ENCODE measurements at places on chromosomes 16 and 17.

DNA sequence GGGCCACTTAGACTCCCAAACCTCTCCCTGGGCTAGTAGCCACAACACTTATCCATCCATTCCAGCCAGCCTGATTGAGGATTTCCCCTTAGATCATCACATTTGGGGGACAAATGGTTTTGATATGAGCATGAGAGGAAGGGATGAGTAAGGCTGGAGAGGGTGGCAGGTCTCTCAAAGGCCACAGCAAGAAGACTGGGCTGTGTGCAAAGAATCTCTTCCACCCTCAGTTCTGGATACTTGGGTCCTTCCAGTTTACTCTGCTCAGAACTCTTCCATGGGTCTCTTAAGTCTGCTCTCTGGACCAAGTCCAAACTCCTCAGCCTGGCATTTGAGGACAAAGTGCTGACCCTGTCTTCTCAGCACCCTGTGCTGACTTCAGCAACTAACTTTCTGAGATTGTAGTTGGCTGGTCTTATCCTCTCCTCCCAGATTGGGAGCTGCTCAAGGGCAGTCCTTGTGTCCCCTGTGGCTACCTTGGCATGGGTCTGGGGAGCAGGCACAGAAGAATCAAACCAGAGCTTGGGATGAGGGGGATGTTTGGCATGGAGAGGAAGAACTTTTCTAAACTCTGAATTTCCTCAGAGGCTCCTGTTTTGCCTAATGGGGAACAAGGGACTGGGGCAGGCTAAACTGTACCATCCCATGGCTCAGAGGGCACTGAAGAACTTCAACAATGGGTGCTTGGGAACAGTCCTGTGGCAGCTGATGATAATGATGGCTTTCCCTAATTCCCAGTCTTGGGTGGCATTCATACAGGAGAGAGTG is 3.1 kb upstream of the NFATC3 start:
- no peak for DNase-seq

DNA sequence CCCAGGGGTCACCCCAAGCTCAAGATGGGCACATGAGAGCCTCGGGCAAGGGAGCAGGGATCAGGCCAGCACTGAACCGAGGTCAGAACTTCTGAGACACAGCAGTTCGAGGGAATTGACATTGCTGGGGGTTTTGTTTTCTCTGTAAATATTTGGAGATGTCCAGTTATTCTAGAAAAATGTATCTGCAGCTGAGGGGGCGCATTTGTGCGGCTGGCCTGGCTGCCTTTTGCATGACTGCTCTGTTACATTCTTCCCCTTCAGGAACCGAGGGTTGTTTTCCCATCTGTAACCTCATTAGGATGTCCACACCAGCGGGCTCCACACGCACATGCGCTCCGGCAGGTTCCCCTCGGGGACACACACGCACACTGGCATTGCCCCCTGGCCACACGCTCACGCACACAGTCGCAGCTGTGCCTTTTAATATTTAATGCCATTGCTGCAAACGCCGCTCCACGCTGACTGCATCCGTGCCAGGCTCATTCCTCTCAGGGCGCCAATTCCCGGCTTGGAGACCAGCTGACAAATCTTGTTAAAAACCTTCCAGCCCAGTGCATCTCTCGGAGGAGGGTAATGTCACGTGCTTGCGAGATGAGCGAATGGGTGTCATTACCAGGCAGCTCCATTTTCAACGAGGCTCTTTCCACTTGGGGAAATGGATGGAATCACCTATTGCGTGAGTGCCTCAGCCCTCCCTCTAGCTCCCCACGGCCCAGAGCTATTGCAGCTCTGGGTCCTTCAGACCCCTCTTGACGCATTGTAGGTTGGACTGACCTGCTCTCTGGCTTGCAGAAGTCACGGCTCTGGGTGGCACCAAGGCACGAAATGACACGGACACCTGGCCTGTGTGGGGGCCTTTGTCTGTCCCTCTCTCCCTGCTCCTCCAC is 13.1 kb downstream of the CCR7 start:
- peak; percentile 17 for DNase-seq

- DNase-seq, result no peak
Observed at GRCh38 chr17:41904242-41904841, 14.4 kb downstream of the ACLY start.

DNA sequence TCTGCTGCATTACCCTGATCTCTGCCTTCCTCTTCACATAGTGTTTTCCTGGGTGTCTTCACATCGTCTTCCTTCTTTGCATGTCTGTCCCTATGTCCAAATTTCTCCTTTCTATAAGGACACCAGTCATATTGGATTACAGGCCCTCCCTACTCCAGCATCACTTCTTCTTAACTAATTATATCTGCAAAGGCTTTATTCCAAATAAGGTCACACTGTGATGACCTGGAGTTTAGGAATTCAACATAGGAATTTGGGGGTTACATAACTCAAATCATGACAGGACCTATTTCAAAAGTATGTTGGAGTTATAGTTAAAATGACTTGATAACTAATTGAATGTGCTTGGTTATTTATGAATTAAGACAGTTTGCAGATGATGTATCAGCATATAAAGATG is 490.5 kb upstream of the ERCC4 start:
- no peak for DNase-seq

GRCh38 chr17:42286411-42287221 is 1.7 kb upstream of the STAT5A start:
- DNase-seq, result no peak

- no peak for DNase-seq
Observed at GRCh38 chr17:62739645-62740388, 68.3 kb downstream of the MARCHF10 start.

GRCh38 chr17:44776628-44777393 is 18.0 kb downstream of the ADAM11 start:
- DNase-seq, result no peak

GRCh38 chr17:76736349-76737081 is 616 bp downstream of the SRSF2 start:
- DNase-seq, result peak; percentile 72

GRCh38 chr17:1714980-1715802 is 5.0 kb upstream of the TLCD2 start:
- DNase-seq, result peak; percentile 50

DNA sequence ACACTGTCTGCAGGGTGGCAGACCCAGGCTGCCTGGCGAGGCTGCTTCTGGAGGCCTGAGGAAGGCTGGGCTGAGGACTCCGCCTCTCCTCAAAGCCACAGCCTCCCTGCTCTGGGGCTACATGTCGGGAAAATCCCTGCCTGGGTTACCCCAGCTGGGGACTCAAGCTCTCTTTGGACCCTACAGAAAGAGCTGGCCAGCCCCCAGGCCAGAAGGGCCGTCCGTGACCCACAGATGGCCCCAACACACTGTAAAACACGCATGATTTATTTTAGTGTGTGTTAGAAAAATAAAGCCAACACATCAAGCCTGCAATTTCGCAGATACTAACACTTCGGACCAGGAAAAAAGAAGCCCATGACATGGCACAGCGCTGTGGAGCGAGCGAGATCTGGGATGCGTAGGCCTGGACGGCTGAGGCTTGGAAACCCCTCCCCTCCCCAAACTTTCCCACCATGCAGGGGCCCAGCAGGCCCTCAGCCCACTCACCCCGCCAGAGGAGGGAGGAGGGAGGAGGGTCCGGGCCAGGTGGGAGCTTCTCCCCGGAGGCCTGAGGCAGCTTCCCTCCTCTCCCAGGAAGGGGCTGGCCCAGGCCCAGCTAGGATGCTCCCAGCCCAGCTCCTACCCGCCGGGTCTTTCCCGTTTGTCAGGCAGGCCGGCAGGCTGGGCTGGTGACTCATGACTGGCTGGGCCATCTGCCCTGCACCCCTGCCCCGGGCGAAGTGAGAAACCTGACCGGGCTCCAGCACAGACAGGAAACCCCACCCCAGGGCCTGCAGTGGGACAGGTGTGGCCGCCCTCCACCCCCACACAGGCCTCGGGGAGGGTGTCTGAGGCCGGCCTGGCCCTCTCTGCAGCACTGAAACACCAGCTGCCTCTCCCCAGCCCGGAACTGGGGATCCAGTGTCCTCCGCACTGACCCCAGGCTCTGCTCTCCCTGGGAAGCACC is 34.1 kb upstream of the SLC38A10 start:
- DNase-seq, result peak; percentile 66

DNA sequence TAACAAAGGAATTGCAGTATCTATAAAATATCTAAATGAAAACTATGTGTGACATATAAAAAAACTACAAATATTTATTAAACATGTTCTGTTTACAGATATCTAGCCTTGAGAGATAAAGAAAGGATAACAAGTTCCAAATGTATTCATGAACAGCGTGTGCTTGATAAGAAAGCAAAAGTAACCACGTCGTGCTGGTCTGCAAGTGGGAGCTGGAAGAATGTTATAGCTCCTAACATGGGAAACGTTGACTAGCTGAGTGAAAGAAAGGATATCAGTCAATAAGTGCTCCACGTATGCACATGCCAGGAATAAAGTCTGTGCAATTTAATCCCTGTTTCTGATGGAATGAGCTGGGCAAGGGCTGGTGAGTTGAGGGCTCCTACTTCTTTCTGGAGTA is 71.2 kb upstream of the CDYL2 start:
- no peak for DNase-seq

GRCh38 chr17:81991684-81992305 is 14.4 kb downstream of the ASPSCR1 start:
- no peak for DNase-seq

DNA sequence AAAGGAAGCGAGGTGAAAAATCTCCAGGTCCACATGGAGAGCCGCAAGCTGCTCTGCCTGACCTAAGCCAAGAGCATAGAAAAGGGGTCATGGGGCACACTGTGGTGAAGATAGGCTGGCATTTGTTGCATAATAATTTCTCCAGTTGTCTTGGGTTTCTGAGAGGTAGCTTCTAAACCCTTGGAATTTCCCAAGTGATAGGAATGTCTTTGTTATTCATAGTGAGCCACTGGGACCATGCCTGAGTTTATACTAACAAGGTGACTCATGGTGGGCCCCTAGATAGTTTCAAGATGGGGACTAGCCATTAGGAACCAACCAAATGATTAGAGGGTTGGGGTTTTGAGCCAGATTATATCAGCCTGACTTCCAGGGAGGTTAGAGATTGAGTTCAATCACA is 25.6 kb downstream of the SOST start:
- no peak for DNase-seq

GRCh38 chr17:12637015-12637414 is 28.7 kb upstream of the MYOCD start:
- no peak for DNase-seq

DNA sequence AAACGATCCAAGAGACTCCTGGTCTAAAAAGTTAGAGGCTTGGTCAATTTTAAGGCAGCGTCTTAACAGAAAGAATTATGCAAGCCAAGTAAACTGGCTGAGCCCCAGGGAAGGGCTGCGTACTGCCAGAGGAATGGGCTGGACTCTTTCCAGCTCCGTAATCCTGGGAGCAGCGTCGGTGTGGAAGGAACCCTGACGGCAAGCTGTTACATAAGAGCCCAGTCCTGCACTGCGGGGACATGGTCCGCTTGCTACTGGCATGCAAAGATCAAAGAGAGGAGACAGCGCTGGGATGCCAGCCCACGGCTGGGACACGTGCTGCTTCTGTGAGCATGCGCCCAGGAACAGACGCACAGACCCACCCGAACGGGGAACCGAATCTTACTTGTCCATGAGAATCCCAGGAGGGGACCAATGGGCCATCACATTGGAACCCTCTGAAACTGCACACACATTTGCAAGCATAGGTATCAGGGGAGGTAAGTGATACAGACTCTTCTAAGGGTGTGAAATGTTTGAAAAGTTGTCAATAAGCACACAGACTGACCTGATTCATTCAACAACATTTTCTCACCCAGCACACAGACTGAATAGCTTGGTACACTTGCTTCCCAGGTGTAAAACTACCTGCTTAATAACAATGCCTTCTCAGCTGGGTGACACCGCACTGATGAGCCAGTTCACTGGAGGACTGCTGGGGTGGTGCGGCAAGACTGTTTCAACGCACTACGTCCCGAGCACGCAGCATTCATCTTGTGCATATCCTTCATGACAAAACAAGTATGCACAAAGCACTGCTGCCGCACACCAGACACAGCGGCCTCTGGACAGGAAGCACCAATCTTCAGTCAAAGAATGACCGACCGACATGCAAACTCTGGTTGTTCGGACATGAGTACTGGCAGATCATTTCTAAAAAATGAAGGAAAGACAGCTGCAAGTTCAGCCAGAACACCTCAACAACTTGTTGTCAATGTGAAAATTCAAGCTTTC is 94.9 kb downstream of the ANKRD11 start:
- DNase-seq, result no peak

DNA sequence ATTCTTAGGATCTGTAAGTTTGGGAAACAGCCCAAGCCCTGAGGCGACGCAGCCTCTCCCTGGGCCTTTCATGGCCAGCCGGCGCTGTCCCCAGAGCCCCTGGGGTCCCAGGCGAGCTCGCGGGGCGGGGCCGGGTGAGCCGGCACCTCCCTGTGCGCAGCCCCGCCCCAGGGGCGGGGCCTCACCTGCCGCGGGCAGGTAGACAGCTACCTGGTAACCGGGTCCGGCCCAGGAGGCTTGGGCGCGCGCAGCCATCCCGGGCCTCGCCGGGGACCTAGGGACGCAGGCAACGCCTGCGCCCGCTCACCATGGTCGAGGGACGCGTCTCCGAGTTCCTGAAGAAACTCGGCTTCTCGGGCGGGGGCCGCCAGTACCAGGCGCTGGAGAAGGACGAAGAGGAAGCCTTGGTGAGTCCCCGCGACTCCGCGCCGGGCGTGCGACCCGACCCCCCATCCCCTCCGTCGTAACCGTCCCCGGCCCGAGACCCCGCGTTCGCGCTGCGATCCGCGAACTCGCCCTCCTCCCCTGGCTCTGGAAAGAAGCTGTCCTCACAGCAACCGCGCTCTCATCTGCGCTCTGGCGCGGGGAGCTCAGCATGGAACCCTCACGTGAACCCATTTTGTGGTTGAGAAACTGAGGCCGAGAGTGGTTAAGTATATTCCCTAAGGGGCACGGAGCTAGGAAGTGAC is at the start of gene ATP2C2:
Gene ATP2C2 (plus strand): TSS at position 231 of the 689 bp plus-strand sequence. CDS start 78 bp downstream, at position 309.
- no peak for DNase-seq

- no peak for DNase-seq
Observed at GRCh38 chr17:29349409-29349808, 40.8 kb upstream of the TAOK1 start.

- peak; percentile 54 for DNase-seq
Observed at GRCh38 chr17:78722246-78722761, 59.8 kb downstream of the CYTH1 start.

- DNase-seq, result no peak
Observed at GRCh38 chr17:11140043-11140442, 101.0 kb upstream of the SHISA6 start.

DNA sequence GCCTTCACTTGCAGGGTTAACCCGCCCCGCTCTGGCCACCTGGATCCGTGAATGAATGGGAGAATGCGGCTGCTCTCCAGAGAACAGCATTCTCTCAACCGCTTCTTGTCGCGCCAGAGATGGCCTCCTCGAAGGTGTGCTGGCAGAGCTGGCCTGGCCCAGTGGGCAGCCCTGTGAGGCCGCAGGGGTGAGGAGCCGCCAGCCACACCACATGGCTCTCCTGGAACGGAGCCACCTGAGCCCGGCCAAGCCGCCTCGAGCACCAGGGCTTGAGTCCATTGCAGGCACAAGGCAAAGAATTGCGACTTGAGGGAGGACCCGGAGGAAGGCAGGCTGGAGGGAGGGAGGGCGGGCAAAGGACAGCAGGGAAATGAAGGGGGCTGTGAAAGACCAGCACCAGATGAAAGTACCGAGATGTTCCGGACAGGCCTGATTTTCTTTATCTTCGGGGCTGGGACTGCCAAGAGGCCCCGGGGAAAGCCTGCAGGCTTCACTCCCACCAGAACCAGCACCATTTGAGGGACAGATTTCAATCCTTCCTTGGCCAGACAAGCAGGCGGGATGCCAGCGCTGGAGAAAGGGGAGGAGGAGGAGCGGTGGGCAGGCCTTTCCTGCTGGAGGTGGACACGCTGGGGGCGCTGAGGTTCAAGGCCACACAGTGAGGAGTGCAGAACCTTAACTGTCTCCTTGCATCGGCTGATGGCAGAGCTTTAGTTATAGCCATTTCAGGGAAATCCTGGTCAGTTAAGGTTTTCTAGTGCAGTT is 69.4 kb downstream of the MRC2 start:
- DNase-seq, result no peak

- no peak for DNase-seq
Observed at GRCh38 chr17:66678827-66679226, 156.1 kb upstream of the CACNG5 start.

Measured in GM13976 (cell line).